Left kidney (tissue), 8 donors: ENCODE measurements at places on chromosomes 2 and 18.

DNA sequence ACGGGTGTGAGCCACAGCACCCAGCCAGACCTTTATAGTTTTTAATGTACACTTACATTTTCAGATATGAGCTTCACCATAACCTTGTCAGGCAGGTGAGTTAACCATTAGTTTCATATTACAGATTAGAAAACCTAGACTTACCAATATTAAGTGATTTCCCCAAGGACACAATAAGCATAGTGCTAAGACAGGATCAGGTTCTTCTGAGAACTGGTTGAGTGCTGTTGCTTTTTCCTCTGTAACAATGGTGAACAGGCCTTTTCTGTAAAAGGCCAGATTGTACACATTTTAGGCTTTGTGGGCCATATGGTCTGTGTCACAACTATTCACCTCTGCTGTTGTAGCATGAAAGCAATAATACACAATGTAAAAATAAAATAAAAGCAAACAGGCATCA is 332.0 kb downstream of the PIK3C3 start:
- DNase-seq = no peak

GRCh38 chr2:191889931-191890330 is 43.0 kb upstream of the CAVIN2 start:
- DNase-seq = no peak

GRCh38 chr2:136305517-136306192 is 187.7 kb upstream of the CXCR4 start:
- DNase-seq = no peak

- no peak for DNase-seq
Measured at GRCh38 chr2:19675856-19676460, 225.8 kb downstream of the TTC32 start.

DNA sequence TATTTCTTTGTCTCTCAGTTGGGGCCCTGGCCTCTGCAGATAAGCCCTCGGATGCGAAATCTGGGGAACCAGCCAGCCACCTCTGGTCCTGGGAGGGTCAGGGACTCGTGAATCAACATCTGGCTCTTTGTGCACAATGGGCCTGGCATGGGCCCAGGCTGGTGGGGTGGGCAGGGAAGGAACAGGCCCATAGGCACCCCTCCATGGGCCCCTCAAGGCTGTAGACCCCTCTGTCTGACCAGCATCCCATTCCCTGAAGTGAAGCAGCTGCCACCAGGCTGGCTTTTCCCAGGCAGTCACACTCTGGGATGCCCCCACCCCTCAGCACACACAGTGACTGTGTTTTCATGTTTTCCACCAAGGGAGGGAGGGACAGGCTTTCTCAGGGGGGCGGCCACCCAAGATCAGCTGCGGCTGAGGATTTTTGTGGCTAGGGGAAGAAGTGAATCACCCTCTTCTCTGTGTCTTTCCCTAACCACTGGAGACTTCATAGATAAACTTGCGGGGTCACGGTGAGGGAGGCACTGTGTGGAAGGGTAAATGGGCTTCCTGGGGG is 166.0 kb downstream of the AGAP1 start:
- DNase-seq = no peak

DNA sequence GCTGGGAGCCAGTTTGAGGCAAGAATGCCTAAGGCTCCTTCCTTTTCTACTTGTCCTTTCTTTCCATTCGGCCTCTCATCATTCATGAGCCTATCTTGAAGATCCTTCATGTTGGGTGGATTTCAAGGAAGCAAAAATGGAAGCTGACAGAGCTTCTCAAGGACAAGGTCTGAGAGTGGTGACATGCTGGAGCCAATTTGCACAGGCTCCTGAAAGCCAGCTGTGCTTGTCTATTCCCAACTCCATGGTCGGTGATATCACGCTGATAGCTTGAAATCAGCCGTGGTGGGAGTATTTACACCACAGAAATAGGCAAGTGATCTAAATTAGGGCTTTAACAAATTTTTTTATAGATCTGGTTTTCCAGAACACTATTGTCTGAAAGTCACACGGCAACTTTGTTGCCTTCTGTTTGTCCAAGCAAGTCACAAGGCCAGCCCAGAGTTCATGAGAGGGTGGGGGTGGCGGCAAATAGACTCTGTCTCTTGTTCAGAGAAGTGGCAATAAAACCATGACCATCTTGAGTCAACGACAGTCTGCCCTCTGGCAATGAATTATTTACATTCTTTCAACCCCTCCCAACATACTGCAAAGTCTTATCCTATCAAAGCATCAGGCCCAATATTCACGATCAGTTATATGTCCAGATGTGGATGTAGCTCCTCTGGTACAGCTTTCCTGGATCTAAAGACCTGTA is 49.9 kb upstream of the SLC35F5 start:
- DNase-seq = no peak

- no peak for DNase-seq
Measured at GRCh38 chr18:7608781-7609201, 41.7 kb downstream of the PTPRM start.
